ENCODE measurements at places on chromosomes 5 and 9.

- DNase-seq, result no peak
Measured at GRCh38 chr5:148063861-148064260, at the start of gene SPINK5. Gene SPINK5 (plus strand): TSS chr5:148063980. CDS start chr5:148064045, 65 bp downstream.

DNA sequence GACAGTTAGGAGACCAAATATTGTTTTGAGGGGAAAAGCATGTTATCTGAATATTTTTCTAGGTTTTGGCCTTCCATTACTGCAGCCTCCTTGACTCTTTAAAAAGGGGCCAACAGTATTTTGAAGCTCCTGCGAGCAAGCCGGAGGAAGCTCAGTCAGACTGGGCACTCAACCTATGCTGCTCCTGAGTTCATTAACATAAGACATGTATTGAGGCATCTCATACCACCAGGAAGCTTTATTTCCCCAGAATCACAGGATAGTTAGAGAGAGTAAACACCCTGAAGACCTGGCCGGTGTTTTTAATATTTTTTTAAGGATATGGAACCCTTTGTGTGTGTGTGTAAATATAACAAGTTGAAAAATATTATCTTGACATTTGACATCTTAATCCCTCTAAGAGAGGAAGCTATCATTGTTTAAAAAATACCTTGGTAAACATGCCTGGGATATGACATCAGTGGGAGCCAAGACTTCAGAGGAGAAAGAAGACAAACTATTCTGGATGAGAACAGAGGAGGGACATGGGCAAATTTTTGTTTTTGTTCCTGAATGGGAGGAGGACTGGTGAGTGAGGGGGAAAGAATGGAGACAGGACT lies 139.3 kb upstream of the SLIT3 start:
- no peak for DNase-seq

- no peak for DNase-seq
Measured at GRCh38 chr9:88983865-88984542, 7.3 kb upstream of the S1PR3 start.

GRCh38 chr9:33778700-33779351 lies 16.5 kb upstream of the PRSS3 start:
- peak; percentile 17 for DNase-seq

DNA sequence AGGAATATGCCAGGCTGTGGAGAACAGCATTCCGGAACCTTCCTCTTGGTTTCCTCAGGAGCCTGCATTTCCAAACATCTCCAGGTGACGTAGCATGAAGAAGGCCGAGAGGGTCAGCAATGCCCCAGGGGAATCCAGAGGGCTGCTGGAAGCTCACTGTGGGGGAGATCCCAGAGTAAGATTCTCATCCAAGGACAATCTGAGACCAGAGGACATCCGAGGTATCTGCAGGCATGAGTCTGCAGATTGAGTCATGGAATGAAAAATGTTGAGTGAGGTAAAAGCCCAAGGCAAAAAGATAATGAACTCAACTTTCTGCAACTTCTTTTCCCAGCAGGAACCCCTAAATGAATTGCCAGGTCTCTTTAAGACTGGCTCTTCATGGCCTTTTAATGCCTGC lies 73.5 kb downstream of the KIF4B start:
- DNase-seq, result no peak

DNA sequence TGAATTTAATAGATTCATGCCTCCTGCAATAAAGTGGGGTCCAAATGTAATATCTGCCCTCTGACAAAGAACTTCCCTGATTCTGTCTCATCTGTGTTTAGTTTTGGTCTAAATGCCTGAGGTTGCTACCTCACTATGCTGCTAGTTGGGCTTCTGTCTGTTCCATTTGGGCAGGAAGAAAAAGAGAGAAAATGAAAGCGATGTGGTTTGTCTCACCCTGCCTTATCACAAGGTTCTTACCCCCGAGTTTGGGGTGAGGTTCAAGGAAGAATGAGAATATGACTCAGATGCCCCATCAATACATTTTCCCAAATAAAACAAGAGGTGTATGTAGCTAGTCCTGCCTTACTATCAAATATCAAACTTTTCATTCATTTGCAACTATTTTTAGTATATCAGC lies 132.1 kb upstream of the MTAP start:
- DNase-seq, result no peak

DNA sequence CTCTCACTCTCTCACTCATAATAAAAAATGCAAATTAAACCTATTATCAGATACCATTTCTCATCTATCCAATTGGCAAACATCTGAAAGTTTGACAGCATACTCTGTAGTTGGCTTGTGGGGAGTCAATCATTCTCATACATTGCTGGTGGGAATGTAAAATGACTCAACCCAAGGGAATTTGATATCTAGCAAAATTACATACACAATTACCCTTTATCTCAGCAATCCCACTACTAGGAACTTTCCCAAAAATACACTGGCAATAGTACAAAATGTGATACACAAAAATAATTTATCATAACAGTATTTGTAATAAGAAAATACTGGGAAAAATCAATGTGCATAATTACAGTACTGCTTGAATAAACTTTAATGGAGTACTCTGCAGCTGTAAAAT lies 731.3 kb downstream of the DTWD2 start:
- no peak for DNase-seq

DNA sequence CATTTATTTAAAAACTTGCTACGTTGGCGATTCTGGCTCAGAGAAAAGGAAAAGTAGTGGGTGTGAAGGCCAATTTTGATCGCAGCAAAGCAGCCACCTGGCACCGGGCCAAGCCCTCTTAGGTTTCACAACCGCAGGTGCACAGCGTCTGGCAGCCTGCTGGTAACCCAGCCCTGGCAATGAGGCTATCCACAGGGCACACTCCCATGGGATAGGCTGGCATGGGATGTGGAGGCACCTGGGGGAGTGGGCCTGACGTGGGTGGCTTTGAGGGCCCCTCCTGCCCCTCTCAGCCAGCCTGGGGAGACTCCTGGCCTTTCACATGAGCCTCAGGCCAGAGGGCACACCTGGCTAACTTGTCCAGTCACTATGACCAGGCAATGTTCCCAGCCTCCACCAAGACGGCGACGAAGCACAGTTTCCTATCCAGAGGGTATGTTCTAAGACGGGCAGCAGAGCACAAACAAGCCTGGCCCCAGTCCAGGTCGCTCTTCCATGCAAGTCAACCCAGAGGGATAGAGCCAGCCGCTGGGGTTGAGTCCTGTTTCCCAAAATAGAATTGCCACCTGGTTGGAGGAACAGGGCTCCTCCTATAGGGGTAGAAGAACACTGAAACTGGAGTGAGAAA lies 19.0 kb downstream of the CMBL start:
- no peak for DNase-seq

GRCh38 chr5:89844548-89844947 lies 565.0 kb downstream of the CETN3 start:
- DNase-seq, result no peak

DNA sequence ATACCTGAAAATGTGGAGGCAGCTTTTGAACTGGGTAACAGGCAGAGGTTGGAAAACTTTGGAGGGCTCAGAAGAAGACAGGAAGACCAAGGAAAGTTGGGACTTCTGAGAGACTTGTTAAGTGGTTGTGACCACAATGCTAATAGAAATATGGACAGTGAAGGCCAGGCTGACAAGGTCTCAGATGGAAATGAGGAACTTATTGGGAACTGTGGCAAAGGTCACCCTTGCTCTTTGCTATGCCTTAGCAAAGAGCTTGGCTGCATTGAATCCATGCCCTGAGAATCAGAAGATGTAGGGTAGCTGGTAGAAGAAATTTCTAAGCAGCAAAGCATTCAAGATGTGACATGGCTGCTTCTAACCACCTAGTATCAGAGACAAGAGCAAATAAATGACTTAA lies 244.4 kb upstream of the ADRA1B start:
- no peak for DNase-seq

DNA sequence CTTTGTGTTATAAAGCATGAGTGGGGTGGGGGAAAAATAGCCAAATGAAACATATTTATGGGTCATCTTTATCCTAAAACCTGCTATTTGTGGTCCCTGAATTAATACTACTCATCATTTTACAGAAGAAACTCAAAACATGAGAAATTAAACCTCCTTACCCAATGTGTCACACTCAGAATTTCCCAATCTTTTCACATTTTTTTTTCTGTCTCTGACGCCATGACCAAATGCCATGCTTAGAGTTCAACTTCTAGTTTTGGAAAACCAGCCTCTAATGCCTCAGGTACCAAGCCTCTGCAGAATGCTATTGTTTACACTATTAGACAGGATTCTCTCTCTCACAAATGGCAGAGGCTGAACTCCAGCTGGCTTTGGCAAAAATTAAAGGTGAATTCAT lies 505.5 kb upstream of the WWC1 start:
- no peak for DNase-seq

DNA sequence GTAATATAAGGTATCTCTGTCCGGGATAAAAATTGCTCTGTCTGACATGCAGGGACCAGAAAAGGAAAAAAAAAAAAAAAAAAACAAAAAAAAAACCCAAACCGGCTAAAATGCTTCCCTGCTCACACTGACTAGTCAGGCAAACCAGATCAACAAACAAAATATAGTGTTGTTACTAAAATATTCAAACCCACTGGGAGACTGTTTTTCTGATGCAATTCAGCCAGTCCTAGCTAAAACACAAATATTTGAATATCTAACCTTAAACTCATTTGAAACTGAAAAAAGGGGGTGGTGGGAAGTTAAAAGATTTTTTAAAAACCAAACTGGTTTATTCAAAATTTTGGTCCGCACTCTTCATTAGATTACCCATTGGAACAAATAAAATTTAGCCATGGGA lies 61.0 kb downstream of the APBA1 start:
- DNase-seq, result no peak

GRCh38 chr5:178318382-178318781 lies 85.8 kb upstream of the PHYKPL start:
- DNase-seq, result no peak

DNA sequence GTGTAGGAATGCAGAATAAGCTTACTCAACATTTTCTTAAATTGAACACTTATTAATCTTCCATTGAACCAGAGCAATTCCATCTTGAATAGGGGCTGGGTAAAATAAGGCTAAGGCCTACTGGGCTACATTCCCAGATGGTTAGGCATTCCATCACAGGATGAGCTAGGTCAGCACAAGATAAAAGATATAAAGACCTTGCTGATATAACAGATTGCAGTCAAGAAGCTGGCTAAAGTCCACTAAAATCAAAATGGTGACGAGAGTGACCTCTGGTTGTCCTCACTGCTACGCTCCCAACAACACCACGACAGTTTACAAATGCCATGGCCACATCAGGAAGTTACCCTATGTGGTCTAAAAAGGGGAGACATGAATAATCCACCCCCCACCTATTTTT lies 156.1 kb downstream of the NXNL2 start:
- no peak for DNase-seq

- no peak for DNase-seq
Measured at GRCh38 chr5:123035918-123036390, 571 bp downstream of the PPIC start.

DNA sequence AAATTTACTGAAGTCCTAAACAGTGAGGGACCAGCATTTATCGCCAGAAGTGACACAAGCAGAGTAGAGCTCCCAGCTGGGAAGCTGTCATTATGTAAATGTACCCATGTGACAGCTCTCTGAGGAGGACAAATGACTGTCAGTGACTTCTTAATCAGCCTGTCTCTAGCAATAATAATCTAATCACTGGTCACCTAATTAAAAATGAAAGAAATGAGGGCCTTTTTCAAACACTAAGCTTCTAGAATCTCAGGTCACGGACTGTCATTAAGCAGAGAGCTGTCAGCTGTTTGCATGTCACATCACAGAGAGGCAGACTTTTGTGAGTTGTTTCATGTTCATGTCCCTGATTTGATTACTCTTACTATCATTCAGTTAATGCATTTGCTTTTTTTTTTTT lies 77.9 kb upstream of the FBXL17 start:
- DNase-seq, result no peak

Data from stimulated activated naive CD4-positive, alpha-beta T cell (primary cell).